Epithelial cell of prostate (primary cell): ENCODE measurements at places on chromosomes 7 and 10.

DNA sequence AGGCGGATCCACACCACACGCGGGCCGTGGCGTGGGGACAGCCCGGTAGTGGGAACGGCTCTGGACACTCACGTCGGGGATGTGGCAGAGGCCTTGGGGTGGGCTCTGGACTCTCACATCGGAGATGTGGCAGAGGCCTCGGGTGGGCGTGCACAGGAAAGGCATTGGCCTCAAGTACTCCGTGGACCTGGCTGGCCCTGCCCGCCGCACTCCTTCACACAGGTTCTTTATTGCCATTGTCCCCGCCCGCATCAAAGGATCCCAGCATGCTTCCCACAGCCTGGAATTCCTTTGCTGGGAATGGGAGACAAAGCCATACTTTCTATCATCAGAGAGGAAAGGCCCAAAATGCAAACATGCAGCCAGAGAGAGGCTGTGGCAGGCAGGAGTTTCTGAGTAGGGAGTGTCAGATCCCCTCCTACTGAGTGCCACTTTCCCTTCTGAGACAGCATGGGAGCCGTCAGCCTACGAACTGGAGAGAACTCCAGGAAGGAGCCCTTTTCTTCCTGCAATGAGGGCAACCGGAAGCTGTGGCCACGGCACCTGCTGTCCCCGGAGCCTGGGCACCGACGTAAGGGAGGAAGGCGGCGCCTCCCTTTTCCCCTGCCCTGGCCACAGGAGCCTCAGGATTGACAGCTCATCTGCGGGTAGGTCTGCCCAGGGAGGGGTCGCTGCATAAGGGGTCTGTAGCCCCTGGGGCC lies 51.5 kb downstream of the RBM17 start:
- DNase-seq, result no peak

- no peak for DNase-seq
Measured at GRCh38 chr7:140723006-140723405, 26.5 kb downstream of the NDUFB2 start.

DNA sequence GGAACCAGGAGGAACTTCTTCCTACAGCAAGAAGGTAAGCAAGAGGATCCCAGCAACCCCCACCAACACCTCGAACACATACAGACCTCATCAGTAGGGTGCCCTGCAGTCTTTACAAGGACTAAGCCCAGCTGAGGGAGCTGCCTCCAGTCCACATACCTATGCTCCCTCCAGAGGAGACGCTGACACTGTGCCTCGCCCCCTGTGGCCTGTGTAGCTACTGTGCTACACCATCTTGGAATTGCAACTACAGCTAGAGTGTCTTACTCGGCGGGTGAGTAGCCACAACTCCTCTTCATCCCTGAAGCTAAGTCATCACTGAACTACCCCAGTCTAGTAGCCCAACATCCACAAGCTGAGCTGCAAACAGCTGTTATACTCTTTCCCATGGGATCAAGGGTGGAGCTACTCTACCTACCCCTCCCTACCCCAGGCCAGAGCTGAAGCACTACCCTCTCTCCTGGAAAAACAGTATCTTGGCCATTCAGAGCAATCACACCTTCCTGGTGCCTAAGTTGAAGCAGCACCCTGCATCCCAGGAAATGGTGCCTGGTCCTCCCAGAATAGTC lies 42.2 kb upstream of the CAMK2B start:
- no peak for DNase-seq

DNA sequence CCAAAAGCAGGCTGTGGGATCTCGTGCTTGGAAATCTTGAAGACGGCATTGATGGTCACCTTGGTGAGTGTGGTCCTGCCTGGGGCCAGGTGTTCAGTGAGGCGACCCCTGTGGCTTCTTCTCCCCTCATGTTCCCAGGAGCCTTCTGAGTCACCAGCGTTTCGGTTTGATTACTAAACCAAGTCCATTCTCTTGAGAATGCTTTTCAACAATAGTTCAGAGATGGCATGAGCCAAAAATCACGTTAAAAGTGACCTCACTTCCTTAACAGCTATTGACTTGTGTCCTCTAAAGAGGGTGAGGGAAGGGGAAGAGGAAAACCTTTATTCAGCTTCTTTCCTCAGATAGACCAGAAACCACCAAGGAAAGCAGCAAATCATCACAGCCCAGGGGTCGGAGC lies 315.2 kb downstream of the GATA3 start:
- DNase-seq, result no peak
